SK-MEL-5 (cell line): ENCODE measurements at places on chromosomes 16 and 17.

- no peak for DNase-seq
Observed at GRCh38 chr16:53309457-53309856, 124.8 kb upstream of the RBL2 start.

DNA sequence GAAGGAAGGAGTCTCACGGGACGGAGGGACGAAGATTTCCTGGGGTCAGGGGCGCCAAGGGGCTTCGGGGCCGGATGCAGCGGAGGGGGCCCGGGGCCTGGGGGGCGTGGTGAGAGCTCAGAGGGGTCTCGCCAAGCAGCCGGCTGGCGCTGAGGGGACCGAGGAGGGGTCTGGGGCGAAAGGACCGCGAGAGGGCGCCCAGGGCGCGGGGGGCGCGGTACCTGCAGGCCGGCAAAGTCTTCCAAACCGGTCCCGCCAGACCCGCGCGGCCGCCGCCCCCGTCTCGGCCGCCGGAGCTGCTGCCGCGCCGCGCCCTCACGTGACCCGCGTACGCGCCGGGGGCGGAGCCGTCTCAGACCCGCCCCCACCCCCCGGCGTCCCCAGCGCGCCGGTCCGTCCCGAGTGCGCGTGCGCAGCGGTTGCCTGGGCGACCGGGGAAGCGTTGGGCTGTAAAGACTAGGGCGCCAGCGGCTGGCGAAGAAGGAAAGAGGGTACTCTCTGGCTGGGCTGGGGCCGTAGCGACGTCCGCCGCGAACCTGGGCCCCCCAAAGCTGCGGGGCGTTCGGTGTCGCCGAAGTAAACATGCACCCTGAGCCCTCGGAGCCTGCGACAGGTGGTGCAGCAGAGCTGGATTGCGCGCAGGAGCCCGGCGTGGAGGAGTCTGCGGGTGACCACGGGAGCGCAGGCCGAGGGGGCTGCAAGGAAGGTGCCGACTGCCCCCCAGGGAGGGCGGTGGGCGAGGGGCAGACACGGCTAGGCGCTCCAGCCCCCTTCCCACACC lies at the start of the genes DNAAF1 and HSDL1:
Gene DNAAF1 (plus strand): TSS at position 450 of the 781 bp plus-strand sequence. CDS start 133 bp downstream, at position 583.
Gene HSDL1 (minus strand): TSS at position 319 of the 781 bp plus-strand sequence. CDS start 13,856 bp downstream, outside the sequence.
- peak; percentile 76 for DNase-seq

DNA sequence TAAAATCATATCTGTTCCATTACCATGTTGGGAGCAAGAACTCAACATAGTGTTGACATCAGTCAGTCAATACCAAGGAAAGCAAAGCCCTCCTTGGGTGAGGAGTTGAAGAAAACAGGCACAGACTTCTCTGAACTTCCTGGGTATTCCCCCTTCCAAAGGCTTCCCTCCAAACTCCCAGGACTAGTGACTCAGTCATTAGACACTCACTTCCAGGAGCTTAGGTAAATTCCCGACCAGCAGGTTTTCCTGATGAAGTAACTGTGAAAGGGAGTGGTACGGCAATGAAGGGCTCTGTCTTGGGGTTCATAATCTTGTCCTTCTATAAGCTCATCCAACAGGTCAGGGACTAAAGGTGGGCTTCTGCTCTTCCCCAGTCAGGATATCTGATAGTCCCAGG lies 293.8 kb upstream of the AXIN2 start:
- DNase-seq: no peak

- DNase-seq: no peak
Observed at GRCh38 chr17:74777901-74778515, 1.9 kb upstream of the NAT9 start.

GRCh38 chr16:68093816-68094613 lies 8.8 kb downstream of the NFATC3 start:
- peak; percentile 54 for DNase-seq

- no peak for DNase-seq
Observed at GRCh38 chr17:75277664-75278071, 6.6 kb upstream of the MIF4GD start.

GRCh38 chr17:17093764-17094163 lies 51.5 kb downstream of the MPRIP start:
- DNase-seq: no peak

DNA sequence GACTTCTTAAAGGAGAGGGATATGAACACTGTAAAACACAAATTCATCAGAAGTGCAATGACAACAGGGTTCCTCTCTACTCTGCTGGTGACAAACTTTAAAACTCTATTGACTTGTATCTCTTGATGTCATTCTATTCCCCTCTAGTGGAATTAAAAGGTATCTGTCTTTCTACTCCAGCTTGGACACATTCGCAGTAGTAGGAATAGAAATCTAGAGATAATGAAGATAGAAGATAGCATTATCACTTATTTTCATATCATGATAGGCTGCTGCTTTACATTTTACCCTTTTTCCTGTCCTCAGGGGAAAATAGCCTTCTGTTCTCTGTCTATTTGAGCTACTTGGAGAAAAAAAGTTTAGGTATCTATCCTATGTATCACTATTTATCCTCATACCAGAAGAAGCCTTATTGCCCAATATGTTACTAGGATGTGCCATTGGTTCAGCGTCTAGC lies 209.6 kb upstream of the CACNG5 start:
- peak; percentile 75 for DNase-seq

DNA sequence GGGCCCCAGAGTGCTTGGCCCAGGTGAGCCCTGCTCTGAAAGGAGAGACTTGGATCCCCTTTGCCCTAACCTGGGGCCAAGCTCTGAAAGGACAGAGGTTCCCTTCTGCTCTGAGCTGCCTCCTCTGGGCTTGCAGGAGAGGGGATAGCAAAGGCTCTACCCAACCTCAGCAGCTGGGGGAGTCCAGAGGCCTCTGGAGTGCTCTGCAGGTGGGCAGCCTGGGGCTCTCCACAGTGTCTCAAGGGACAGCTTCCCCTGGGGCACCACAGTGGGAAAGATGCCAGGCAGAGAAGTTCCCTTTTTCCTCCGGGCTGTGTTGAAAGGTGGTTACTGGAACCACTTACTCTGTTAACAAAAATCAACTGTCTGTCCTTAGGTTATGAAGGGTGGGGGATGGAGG lies 48.2 kb upstream of the MGAT5B start:
- no peak for DNase-seq
